ENCODE measurements at places on chromosomes 7 and 10.

DNA sequence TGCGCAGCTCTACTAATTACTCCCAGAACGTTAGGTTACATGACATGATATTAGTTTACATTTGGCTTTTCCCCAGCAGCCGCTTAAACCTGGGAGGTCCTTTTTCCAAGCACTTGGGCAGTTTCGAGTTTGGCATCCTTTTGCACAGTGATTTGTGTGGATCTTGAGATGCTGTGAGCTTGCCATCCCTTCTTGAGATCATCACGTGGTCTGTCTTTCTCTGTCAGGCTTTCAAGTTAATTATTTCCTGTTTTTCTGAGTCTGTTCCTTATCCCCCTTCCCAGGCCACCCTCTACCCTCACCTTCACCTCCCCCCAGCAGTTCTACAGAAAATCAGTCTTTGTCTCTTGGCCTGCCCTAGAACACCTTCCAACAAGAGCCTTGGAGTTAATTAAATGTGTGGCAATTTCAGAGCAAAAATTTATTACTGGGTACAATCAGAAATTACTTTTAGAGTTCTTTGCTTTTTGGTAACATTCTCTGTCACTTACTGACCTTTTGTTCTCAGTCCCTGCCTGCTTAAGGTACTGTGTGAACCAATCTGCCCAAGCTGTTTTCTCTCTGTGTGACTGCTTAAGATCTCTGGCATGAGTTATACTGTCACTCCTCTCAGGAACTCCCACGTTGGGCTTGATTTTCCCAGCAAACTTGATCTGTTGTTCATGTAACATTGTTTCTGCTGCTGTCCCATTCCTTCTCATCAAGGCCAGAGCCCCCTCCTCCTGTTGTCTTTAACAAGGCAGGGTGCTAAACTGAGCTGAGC lies 3.1 kb upstream of the SLF2 start:
- no peak overlapping the region for H3K27ac ChIP-seq
- DNase-seq = no peak
- no peak overlapping the region for H3K4me3 ChIP-seq
- no peaks in the 10 kb centered on the region for H3K36me3 ChIP-seq
- H3K4me1 ChIP-seq = peaks cover 11% of the 10 kb centered on the region

DNA sequence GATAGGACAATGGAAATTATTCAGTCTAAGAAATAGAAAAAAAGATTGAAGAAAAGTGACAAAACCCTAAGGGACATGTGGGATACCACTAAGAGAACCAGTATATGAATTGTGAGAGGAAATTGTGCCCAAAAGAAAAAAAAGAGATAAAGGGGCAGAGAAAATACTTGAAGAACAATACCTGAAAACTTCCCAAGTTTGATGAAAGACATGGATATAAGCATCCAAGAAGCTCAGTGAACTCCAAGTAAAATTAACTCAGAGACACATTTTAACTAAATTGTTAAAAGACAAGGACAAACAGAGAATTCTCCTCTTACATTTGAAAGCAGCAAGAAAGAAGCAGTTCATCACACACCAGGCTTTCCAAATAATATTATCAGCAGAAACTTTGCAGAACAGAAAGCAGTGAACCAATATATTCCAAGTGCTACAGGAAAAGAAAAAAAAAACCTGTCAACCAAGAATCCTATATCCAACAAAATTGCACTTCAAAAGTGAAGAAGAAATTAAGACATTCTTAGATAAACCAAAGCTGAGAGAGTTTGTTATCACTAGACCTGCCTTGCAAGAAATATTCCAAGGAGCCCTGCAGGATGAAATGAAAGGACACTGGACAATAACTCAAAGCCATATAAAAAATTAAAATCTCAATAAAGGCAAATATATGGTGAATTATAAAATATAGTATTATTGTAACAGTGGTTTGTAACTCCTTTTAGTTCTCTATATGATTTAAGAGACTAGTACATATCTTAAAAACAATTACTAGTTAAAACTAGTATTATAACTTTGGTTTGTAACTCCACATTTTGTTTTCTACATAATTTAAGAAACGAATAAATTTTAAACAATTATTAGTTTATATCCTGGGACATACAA lies 470.0 kb downstream of the PTPRN2 start:
- DNase-seq = no peak
- no peak overlapping the region for H3K4me3 ChIP-seq
- H3K27ac ChIP-seq = no peak overlapping the region
- H3K27me3 ChIP-seq = no peaks in the 10 kb centered on the region
- no peaks in the 10 kb centered on the region for H3K4me1 ChIP-seq

GRCh38 chr7:68958571-68958970 lies 639.7 kb upstream of the AUTS2 start:
- H3K4me3 ChIP-seq = no peak overlapping the region
- H3K4me1 ChIP-seq = no peaks in the 10 kb centered on the region
- no peak for DNase-seq
- H3K36me3 ChIP-seq = no peaks in the 10 kb centered on the region
- no peak overlapping the region for H3K27ac ChIP-seq

DNA sequence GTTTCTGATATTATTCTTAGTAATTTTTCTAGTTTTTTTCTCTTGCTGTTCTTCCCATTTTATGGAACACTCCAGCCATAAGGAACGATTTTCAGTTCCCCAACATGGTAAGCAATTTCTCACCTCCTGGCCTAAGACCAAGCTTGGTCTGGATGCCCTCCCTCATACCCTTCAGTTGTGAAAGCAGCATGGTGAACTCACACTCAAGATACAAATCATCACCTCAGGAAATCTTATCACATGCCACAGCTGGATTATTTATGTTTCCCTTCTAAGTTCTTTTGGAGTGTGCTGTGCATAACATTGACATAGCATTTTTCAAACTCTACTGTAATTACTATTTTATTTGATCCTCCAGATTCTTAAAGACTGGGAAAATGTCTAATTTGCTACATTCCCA lies 216.6 kb downstream of the AGMO start:
- DNase-seq = no peak
- no peaks in the 10 kb centered on the region for H3K27me3 ChIP-seq
- H3K4me3 ChIP-seq = no peak overlapping the region
- H3K36me3 ChIP-seq = no peaks in the 10 kb centered on the region
- no peak overlapping the region for H3K27ac ChIP-seq

- H3K27me3 ChIP-seq = peaks cover 3% of the 10 kb centered on the region
- no peaks in the 10 kb centered on the region for H3K4me1 ChIP-seq
- no peak for DNase-seq
- H3K27ac ChIP-seq = no peak overlapping the region
- no peaks in the 10 kb centered on the region for H3K36me3 ChIP-seq
Measured at GRCh38 chr10:86111902-86112545, 254.6 kb downstream of the GRID1 start.

DNA sequence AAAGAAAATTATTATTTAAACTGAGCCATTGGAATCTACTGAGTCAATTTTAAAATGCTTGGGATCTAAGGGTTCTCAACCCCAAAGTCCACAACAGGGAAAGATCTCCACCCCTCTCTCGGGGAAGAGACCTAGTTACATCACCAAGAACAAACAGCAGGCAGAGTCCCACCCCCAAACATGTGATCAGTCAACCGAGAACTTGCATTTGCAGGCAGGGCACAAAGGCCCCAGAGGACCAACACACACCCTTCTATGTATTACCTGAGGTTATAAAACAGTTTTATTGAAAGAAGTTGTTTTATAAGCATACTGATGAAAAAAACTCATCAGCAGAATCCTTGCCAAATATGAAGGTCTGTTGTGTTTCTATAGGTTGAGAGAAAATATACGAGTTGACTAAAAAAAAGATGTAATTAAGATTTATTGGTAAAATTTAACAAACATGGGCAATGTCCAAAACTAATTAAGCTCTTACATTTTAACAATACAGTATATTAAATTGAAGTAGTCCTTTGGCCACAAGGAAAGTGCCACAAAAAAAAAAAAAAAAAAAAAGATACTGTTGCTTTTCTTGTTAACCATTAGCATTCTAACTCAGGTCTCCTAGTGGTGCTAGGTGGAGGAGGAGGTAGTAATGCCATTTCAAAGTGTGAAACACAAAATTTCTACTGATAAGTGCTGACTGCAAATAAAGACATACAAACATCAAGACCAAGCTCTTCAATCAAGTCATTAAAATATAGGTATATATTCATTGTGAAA lies 975 bp upstream of the USP54 start:
- no peak overlapping the region for H3K27ac ChIP-seq
- H3K36me3 ChIP-seq = no peaks in the 10 kb centered on the region
- DNase-seq = no peak
- H3K4me1 ChIP-seq = peaks cover 5% of the 10 kb centered on the region

DNA sequence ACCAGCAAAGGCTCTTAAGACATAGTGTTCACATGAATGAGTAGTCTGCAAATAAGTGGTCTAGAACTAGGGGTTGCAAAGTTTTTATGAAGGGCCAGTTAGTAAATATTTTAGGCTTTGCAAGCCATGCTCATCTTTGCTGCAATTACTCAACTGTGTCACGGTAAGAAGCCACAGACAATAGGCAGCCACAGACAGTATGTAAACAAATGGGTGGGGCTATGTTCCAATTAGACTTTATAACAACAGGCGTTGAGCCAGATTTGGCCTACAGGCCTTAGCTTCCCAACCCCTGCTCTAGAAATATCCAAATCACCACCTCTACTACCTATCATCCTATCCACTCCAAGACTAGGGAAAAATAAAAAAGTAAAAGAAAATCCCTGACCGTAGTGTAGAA lies 9.2 kb downstream of the IKZF5 start:
- DNase-seq = no peak
- no peak overlapping the region for H3K27ac ChIP-seq
- H3K27me3 ChIP-seq = no peaks in the 10 kb centered on the region
- no peaks in the 10 kb centered on the region for H3K4me1 ChIP-seq
- no peak overlapping the region for H3K4me3 ChIP-seq

DNA sequence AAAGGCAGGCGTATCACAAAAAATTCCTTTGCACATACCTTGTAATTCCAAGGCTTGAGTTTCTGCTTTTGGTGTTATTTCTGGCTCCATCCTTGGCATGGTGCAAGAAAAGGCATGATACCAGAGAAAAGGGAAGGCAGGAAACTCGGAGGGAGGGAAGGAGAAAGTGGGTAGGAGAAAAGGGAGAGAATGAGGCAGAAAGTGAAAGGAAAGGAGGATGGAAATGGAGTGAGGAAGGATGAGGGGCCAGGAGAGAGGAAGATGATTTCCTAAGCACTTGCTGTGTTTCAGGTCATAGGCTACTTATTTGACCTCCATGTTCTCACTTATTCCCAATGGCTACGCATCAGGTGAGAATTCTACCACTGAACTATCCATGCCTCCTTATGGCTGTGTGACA lies 110.8 kb upstream of the JCAD start:
- DNase-seq = no peak
- H3K4me3 ChIP-seq = no peak overlapping the region
- no peaks in the 10 kb centered on the region for H3K4me1 ChIP-seq
- no peaks in the 10 kb centered on the region for H3K27me3 ChIP-seq
- no peak overlapping the region for H3K27ac ChIP-seq

GRCh38 chr10:131816941-131817700 lies 83.7 kb upstream of the PPP2R2D start:
- H3K27ac ChIP-seq = no peak overlapping the region
- no peaks in the 10 kb centered on the region for H3K27me3 ChIP-seq
- no peaks in the 10 kb centered on the region for H3K4me1 ChIP-seq
- no peak for DNase-seq

Measured in effector memory CD4-positive, alpha-beta T cell (primary cell).